ENCODE measurements at places on chromosomes 3 and 15.

DNA sequence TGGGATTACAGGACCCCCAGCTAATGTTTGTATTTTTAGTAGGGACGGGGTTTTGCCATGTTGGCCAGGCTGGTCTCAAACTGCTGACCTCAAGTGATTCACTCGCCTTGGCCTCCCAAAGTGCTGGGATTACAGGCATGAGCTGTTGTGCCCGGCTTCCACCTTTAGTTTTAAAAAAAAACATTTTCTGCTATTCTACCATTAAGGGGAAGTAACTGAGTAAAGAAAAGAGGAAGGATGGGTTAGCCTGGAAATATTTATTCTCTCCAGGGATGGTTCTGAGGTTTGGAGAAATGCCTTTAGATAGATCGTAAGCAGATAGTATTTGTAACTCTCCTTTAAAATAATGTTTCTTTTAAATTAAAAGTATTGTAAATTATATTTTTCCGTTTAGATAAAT, 3.1 kb downstream of the AP4E1 start:
- DNase-seq: no peak

DNA sequence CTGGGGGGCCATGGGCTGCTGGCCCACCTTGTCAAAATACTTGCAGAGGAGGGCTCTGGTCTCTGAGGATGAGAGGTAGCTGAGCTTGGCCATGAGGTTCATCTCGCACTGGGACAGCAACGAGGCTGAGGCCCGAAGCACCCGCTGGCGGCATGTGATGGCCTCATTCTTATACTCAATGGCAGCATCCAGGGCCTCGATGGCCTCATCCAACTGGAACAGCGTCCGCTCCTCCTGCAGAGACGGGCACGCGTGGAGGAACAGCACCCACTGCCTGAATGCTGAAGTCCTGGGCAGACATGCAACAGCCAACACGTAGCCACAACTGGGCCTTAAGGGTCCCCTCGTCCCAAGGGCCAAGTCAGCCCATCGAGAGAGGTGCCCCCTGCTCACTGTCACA, 25.0 kb downstream of the KIF7 start:
- DNase-seq: no peak

DNA sequence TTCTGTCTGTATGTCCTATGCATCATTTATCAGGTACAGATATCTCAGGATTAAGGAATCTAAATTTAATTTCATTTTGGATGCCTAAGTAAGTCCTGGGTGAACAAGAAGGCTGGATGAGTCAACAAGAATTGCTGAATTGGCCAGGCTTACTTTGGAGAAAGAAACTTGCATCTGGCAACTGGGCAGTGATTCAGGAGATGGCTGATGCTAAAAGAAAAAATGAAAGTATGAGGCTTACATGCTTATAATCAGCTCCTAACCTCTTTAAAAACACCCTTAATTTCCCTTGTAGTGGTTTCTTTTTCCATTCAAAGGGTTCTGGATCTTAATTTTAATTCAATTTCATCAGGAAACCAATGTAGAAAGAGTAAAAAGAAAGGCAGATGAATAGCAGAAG, 228.8 kb upstream of the PEX5L start:
- DNase-seq: no peak

DNA sequence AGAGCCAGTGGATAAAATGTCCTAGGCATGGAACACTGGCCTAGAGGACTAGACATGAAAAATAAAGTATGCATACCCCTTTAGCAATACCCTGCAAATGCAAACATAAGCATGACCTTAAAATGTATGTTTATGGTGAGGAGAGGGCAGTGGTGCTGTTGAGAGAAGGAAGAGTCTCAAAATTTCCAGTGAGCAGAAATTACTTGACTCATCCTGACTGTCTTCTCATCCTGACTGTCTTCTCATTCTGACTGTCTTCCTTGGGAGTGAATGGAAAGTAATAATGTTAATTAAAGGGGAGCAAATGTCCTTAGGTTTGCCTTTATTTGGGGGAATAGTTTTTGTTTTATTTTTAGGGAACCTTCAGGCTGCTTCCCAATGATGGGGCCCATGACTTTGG, 121.5 kb upstream of the GALNT15 start:
- no peak for DNase-seq

DNA sequence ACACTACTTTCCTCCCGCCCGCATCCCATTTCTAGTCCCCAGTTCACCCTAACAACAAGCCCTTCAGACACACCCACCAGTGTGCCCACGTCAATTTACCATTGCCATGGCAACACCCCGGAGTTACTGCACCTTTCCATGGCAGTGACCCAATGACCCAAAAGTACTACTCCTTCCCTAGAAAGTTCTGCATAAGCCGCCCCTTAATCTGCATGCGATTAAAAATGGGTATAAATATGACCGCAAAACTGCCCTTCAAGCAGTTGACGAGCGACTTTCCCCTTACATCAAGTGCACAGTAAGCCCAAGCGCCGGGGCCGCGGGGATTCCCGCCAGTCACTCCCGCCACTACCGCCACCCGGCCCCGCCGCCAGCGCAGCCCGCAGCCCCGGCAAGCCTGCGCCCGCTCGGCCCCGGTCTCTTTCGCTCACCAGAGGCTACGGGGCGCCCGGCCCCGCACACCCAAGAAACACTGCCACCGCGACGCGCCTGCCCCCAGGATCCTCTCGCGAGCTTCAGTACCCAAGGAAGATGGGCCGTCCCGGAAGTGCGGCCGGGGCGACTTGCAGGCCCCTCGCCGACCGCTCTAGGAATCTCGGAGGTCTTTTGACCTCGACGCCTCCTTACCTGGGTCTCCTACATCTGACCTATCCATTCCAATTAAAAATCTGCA, 27.2 kb upstream of the ZNF502 start:
- peak; percentile 89 for DNase-seq

- no peak for DNase-seq
Observed at GRCh38 chr3:115554487-115554807, 68.9 kb upstream of the GAP43 start.

- DNase-seq: no peak
Observed at GRCh38 chr3:30344288-30344687, 262.1 kb upstream of the TGFBR2 start.
